Sciatic nerve (tissue), 2 donors: ENCODE measurements at places on chromosomes 16 and 17.

GRCh38 chr16:27945233-27945973 is 118.1 kb downstream of the GSG1L start:
- DNase-seq = no peak

- DNase-seq = no peak
Observed at GRCh38 chr16:18836702-18837101, 35.4 kb upstream of the ARL6IP1 start.

GRCh38 chr17:652314-652713 is 62.3 kb downstream of the VPS53 start:
- DNase-seq = peak; percentile 87

DNA sequence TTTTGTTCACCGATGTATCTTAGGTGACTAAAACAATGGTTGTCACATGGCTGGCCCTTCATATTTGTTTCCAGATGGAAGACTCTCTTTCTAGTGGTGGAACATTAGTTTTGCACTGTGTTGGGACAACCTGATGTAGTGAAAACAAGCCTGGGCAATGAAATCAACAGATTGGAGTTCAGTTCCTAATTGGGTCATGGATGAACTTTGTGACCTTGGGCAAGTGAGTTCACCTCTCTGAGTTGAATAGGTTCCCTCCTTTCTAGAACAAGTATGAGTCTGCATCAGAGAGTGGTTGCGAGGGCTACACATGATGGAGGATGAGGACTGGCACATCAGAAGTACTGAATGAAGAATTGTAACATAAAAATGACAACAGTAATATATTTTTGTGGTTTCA is 2.1 kb upstream of the NKD1 start:
- DNase-seq = no peak

- DNase-seq = no peak
Observed at GRCh38 chr16:28089992-28090365, 26.5 kb upstream of the GSG1L start.

DNA sequence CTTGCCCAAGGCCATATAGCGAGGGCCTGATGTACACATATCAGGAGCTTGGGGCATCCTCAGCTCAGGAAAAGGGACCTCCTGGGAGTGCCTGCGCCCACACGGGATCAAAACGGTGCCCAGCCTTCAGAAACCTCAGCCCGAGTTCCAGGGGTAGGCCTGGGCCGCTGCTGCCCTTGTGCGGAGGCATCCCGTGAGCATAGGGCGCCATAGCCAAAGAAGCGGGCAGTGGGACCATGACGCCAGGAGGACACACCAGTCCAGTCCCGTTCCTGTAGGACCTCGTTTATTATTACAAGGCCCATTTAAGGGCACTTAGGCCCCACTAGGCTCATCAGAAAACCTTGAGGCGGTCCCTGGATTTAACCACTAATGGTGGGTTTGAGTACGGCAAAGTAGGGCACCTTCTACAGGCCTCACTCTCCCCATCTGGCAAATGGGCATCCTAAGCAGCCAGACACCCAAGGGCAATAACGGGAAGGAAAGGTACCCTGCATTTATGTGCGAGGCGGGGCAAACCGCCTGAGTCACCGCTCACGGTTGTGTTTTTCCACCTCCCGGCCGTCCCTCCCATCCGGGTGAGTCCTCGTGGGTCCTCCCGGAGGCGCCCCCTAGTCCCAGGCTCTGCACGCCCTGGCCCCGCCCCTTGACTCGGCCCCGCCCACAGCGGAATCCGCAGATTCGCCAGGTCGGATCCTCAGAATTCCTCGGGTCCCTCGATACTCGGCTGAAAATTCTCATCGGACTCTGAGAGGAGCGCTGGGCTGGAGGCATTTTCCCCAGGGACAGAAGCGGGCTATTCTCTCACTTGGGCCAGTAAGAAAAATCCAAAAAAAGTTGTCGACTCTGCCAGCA is 726 bp upstream of the SETD1A start:
- peak; percentile 92 for DNase-seq

DNA sequence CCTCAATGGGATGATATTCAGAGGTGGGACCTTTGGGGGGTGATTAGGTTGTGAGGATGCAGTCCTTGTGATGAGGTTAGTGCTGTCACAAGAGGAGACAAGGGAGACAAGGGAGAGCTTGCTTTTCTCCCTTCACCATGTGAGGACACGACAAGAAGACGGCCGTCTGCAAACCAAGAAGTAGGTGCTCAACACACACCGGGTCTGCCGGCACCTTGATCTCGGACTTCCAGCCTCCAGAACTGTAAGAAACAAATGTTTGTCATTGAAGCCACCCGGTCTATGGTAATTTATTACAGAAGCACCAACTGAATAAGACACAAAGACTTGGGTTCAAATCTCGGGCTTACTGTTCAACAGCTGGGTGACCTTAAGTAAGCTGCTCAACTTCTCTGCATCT is 64.9 kb downstream of the MPHOSPH6 start:
- no peak for DNase-seq

GRCh38 chr16:74726716-74727115 is 26.1 kb upstream of the MLKL start:
- no peak for DNase-seq

DNA sequence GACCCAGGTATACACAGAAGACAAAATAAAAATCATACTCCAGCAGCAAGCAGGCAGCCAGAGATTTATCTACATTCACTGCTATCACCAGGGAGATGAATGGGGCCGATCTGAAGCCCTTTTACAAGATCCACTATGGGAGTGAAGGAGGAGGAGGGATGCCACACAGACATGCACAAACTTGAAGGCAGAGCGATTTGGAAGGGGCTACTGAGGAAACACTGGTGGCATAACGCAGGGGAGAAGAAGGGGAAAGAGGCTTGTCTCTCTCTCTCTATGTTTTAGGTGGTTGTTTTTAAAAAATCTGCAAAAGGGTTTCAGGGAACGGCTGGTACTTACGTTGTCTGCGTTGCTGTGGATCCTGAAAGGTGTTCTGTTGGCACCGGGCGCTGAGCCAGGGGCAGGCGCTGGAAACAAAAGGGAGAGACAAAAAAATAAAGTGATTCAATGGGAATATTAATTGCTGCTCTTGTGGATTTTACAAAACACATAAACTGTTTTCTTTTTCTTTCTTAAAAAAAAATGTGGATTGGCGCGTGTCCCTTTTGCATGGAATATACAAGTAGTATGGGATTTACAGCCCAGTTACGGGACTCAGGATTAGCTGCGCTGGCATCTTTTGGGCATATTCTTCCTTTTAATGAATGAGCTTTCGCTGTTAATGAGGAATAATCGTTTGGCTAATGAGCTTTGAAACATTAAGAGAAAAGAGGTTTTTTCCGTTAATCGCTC is 255.3 kb upstream of the PMFBP1 start:
- DNase-seq = no peak

GRCh38 chr16:47492428-47493377 is 31.6 kb downstream of the PHKB start:
- peak; percentile 79 for DNase-seq

GRCh38 chr17:379531-380465 is 27.2 kb upstream of the RPH3AL start:
- DNase-seq = no peak

GRCh38 chr17:71413935-71414334 is 706.9 kb upstream of the SOX9 start:
- DNase-seq = no peak

DNA sequence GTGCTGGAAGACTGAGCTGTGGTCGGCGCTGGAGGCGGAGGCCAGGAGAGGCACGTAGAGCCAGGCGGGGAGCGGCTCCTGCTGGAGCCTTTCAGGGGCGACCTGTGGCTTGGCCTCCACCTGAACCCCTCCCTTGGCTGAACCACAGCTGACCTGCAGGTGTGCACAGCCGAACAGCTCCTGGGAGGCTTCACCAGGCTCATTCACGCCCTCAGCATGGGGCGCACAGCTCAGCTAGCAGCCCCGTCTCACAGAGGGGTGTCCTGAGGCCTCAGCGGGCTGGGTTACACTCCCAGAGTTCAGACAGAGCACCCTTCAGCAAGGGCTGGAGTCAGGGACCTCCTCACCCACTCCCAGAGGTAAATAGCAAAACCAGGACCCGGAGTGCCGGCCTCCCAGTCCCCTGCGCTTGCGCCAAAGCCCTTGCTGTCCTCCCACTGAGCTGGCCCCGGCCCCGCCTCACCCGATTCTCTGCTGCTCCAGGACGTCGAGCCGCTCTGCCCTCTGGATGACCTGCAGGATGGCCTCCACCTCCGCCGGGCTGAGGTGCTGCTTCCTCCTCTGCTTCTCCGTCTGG is 31.7 kb downstream of the RPH3AL start:
- DNase-seq = peak; percentile 66

- no peak for DNase-seq
Observed at GRCh38 chr16:75052481-75053202, 53.8 kb downstream of the ZNRF1 start.

- no peak for DNase-seq
Observed at GRCh38 chr16:88319116-88319965, 63.4 kb upstream of the ZNF469 start.

DNA sequence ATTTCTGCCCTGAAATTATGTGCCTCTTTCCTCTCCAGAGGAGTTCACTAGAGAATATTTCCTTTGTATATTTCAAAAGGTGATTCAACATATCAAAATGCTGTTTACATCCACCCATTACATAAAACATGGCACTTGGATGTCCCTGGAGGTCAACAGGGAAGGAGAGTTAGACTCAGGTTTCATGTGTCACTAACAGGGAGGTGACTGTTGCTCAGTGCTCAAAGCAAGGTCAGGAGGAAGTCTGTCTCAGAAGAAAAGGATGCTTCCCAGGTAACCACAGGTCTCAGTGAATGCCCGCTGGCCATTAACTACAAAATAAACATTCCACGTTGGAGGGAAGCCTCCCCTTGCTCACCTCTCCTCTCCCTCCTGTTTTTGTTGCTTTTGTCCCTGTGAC is 198.6 kb downstream of the AXIN2 start:
- DNase-seq = no peak

GRCh38 chr17:74637926-74638325 is 14.4 kb upstream of the CD300E start:
- no peak for DNase-seq

GRCh38 chr16:47627085-47627639 is 166.0 kb downstream of the PHKB start:
- DNase-seq = no peak

- no peak for DNase-seq
Observed at GRCh38 chr17:34797720-34798119, 163.5 kb downstream of the CCT6B start.

GRCh38 chr17:6279659-6280058 is 155.3 kb downstream of the AIPL1 start:
- DNase-seq = no peak

- DNase-seq = no peak
Observed at GRCh38 chr17:56389356-56389755, 204.1 kb upstream of the NOG start.

DNA sequence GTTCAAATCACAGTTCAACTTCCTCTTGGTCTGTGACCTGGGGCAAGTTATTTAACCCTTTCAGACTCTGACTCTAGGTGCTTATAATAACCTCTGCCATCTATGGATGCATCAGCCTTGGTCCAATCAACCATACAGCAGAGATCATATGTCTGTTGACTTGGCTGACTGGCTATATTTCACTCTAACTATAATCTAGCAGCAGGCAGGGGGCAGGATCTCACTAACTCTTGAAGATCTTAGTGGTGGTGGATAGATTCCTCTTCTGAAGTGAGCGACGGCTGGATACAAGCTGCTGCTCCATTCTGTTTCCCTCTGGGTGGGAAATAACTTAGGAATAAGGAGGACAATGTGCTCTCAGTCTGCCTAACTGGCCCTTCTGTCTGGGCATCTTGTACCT is 146.6 kb downstream of the SKAP1 start:
- DNase-seq = no peak

GRCh38 chr17:69524854-69525253 is 110.4 kb downstream of the MAP2K6 start:
- no peak for DNase-seq

GRCh38 chr16:89925596-89926079 is 2.5 kb downstream of the TUBB3 start:
- DNase-seq = no peak

GRCh38 chr17:8520981-8521380 is 85.3 kb downstream of the NDEL1 start:
- DNase-seq = no peak

DNA sequence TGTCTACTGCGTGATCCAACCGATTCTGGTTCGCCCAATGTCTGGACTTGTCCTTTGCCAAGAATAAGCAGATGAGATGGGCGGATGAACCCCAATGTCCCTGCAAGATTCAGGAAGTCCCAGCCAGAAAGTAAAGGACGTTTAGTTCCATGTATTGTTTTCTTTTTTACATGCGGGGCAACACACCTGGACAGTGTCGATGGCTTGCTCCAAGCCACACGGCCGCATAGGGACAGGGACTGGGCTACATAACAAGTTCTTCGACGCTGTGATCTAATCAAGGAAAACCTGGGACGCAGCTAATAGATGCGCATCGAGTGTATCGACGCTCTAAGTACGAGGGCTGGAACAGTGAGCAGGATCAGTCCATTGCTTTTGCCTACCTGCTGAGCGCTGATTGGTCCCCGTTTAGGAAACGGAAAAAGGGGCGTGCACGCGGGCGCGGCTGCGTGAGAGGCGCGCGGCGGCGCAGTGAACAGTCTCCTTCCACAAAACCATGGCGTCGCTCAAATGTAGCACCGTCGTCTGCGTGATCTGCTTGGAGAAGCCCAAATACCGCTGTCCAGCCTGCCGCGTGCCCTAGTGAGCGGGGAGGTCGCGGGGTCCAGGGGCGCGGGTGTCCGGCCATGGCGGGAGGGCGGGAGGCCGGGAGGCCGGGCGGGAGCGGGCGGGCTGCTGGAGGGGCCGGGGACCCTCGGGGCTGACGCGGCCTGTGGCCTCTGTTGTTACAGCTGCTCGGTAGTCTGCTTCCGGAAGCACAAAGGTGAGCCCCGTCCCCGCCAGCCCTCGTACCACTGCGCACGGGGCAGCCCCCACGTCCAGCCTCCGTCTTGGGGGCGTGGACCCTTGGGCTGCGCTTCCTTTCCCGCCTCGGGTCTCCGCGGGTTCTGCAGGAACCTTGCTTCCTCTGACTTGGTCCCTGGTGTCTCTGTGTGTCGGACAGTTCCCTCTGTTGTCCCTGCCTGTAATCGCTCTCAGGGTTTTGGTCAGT is at the start of gene ZNHIT3:
Gene ZNHIT3 (plus strand): TSS at position 478 of the 991 bp plus-strand sequence. CDS start 19 bp downstream, at position 497.
- DNase-seq = peak; percentile 94

- DNase-seq = no peak
Observed at GRCh38 chr16:12260647-12261262, 284.2 kb downstream of the SNX29 start.

DNA sequence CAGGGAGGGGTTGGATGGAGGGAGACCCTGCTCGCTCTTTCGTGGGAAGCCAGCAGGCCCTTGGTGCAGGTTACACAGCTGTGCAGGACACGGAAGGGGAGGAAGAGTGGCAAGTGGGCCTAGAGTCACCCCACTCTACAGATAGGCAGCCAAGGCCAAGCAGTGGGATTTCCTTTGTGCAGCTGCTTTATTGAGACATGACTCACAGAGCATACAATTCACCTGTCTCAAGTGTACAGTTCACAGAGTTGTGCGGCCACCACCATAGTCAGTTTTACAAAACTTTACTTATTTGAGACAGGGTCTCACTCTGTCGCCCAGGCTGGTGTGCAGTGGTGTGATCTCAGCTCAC is 91.2 kb upstream of the CIBAR2 start:
- DNase-seq = no peak

DNA sequence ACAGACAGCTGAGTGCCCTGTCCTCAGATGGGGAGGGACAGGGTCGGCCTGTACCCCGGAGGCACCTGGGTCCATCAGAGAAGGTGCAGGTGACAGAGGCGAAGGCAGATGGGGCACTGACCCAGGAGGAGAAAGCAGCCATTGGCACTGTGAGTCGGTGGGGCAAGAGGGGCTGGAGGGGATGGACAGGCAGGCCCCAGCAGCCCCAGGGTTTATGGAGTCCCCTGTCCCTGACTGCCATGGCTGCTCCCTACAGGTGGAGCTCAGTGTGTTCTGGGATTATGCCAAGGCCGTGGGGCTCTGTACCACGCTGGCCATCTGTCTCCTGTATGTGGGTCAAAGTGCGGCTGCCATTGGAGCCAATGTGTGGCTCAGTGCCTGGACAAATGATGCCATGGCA is 32.1 kb downstream of the ANKRD40 start:
- no peak for DNase-seq
